Left ventricle myocardium superior (tissue), 1 donor: ENCODE measurements at places on chromosomes 2 and 18.

DNA sequence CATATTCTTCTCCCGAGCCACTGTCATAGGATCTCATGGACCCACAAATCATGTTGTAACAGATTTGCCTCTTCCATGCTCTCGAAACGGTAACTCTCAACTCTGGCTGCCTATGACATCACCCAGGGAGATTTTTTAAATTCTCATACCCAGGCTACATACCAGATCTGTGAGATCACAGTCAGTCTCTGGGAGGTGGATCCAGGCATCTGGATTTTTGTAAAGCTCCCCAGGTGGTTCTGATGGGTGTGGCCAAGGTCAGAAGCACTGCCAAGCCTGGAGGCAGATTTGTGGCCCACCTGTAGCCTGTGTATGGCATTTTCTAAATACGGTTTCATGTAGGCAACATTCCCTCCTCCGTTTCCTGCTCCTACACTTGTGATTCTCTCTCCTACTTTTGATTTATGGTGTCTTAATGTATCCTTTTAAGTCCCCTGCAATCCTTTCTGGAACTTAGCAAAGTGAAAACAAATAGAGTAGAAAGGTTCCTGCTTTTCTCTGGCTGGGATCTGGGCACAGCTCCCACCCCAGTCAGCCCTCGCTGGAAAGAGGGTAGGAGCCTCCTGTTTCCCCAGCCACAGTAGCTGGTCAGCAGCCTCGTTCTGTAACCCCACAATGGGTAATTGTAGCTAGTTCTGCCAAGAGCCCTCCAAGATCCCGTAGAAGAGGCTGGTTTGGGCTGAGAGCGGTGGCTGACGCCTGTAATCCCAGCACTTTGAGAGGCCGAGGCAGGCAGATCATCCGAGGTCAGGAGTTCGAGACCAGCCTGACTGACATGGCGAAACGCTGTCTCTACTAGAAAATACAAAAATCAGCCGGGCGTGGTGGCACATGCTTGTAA lies 96.2 kb downstream of the KLHL29 start:
- no peak for DNase-seq

DNA sequence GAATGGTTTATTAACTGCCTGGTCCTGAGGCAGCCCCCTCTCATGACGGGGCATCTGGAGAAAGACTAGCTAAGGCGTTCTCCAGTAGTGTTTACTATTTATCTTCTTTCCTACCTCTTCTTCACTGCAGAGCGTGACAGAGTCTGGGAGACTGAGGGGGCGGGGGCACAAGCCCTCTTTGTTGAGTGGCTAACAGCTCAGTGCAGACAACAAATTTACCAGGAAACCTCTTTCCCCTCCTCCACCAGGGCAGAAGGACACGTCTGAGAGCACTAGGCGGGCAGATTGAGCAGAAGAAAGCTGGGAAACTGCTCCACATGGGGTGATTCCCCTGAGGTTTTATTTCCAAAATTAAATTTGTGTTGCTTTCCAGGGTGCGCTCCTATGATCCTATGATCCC lies 322.1 kb downstream of the CNTNAP5 start:
- no peak for DNase-seq

GRCh38 chr2:116692988-116693387 lies 1121.5 kb upstream of the DDX18 start:
- no peak for DNase-seq

DNA sequence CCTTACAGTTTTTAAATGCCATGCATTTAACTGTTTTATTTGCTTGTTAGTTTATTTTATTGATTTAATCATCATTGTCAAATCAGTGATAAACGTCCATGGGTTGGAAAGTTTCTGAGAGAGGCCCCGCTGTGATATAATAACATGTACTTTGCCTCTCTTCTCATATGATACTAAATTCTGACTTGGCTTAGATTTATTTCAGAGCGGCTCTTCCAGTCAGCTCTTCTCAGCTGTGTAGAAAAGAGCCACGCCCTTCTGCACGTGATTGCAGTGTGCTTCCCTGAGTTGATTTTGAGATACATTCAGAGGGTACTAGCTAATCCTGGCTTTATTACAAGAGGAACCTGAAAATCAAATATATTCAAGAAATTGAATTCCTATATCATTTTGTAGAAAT lies 218.6 kb downstream of the KCNE4 start:
- DNase-seq: no peak

GRCh38 chr2:148305476-148305875 lies 284.6 kb downstream of the MBD5 start:
- no peak for DNase-seq

GRCh38 chr2:239521518-239521815 lies 120.6 kb upstream of the HDAC4 start:
- DNase-seq: no peak

DNA sequence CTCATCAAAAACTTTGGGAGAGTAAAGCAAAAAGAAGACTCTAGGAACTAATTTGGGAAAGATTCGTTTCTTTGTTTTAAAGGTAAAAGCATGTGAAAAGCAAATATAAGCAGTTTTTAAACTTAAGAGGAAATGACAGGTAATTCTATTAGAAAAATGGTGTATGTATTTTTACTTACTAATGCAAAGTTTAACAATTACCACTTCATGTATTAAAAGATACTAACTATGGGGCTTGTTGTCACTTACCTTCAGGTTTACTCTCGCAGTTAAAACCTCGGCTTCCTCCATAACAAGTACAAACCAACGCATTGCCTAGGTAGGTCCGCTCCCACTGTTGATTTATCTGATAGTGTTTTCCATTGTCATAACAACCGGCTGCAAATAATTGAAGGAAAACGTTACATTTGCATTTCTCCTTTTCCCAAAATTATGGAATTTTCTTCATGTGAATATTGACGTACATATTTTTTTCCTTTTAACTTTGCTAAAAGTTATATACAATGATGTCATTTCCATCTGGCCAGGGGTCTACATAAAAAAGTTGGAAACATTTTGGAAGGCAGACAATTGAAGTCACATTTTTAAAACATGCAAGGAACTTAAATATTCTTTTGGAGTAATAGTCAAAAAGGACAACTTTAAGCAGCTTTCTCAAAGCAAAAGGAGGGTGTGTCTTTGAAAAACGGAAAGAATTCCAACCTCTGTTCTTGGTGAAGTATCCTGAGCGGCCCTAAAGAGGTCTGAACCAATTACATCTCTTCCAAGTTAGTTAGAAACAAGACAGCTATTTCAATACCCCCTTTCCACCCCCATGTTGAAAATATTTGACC lies 1.2 kb downstream of the FN1 start:
- DNase-seq: no peak

DNA sequence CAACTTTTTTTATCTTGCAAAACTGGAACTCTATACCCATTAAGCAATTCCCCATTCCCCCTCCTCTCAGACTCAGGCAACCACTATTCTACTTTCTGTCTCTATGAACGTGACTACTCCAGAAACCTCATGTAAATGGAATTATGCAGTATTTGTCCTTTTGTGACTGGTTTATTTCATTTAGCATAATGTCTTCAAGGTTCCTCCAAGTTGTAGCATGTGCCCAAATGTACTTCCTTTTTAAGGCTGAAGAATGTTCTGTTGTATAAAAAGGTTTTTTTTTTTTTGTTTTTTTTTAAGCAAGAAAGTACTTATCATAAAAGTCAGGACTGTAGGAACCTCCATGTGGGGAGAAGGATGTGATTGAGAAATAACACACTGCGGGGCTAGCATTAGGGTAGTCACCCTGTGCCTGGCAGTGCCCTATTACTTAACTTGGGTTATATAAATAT lies 262.9 kb upstream of the FBXO11 start:
- DNase-seq: no peak

GRCh38 chr2:101942851-101943250 lies 48.9 kb upstream of the IL1R2 start:
- no peak for DNase-seq

DNA sequence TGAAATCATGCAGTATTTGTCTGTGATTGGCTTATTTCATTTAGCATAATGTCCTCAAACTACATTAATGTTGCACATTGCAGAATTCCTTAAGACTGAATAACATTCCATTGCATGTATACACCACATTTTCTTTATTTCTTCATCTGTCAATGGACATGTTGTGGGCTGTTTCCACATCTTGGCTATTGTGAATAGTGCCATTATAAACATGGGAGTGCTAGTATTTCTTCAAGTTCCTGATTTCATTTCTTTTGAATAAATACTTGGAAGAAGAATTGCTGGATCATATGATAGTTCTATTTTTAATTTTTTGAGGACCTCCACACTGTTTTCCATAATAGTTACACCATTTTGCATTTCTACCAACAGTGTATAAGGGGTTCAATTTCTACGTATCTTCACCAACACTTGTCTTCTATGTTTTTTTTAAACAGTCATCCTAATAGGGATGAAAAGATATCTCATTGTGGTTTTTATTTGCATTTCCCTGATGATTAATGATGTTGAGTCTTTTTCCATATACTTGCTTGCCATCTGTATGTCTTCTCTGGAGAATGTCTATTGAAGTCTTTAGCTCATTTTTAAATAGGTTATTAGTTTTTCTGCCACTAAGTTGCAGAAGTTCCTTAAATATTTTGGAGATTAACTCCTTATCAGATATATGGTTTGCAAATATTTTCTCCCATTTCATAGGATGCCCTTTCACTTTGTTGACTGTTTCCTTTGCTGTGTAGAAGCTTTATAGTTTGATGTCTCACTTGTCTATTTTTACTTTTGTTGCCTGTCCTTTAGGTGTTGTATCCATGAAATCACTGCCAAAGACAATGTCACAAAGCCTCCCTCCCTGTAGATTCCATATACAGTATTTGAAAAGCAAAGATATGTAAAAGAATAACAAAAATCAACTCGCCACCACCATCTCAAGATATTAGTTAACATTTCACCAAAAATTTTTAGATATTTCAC lies 14.6 kb downstream of the FBXO11 start:
- no peak for DNase-seq

DNA sequence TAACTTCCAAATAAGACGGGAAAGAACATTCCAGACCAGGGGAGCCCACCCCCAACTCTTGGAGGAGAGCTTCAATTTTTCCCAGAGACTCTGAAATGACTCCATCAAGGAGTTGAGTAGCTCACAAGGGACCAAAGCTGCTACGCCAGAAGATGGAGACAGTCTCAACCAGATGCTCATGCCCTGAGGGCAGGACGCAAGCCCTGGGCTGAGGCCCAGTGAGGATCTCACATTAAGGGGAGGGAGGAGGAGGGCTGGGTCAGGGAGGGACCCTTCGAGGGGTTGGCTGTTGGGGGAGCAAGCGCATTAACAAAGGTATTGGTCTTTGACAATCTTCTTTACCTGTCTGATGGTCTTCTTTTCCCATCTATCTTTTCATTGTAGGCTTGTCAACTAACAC lies 141.3 kb upstream of the SLC1A4 start:
- no peak for DNase-seq

- no peak for DNase-seq
Measured at GRCh38 chr18:58032233-58032632, 11.8 kb upstream of the NEDD4L start.

DNA sequence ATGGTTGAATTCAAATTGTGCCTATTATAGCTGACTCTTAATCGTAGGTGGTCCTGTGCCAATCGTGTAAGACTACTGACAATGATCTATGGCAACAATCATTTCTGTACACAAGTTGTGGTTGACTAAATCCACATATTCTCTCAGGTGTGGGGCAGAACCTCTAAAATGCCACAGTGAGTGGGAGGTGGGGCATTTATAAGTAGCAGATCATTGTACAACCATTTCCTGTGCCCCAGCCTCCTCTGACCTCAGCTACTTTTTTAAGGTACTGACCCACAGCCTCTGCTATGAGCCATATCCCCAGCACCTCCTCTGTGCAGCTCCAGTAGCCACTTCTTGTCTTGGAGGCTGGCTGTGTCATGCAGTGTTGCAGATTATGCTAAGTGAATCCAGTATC lies 48.6 kb upstream of the RAPH1 start:
- no peak for DNase-seq
